ENCODE measurements at places on chromosomes 12 and 14. TPM values are rescaled to one million over a fixed set of nuclear protein-coding genes. Genes with fewer than 3 reads are reported as not detected.

DNA sequence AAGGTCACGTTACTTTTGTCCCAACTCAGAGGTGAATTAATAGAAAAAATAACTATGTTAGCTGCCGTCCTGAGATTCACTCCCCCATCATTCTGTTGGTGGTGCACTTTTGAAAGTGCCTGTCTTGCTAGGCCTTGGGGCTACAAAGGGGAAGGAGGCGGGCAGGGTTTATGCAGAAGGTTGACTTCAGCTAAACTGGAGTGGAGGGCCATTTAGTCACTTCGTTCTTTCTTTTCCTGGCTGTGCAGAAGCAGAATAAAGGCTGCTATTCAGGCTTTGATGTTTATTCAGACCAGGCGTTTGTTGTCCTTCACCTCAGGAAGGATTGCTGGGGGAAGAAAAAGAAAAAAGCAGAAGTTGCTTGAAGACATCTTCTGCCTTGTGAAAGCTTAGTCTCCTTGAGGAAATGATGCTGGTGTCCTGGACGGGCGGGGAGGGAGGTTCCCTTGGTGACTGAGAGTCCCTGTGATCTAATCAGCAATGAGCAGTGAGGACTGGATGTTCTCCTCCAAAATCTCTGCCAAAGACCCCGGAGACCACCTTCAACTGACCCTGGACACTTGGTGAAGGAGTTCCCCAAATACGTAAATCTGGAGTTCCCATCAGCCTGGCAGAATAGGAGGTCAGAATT, 4.0 kb downstream of the GLT1D1 start:
- DNase-seq, result no peak

The CALCOCO1 gene
- 186 TPM for total RNA-seq

DNA sequence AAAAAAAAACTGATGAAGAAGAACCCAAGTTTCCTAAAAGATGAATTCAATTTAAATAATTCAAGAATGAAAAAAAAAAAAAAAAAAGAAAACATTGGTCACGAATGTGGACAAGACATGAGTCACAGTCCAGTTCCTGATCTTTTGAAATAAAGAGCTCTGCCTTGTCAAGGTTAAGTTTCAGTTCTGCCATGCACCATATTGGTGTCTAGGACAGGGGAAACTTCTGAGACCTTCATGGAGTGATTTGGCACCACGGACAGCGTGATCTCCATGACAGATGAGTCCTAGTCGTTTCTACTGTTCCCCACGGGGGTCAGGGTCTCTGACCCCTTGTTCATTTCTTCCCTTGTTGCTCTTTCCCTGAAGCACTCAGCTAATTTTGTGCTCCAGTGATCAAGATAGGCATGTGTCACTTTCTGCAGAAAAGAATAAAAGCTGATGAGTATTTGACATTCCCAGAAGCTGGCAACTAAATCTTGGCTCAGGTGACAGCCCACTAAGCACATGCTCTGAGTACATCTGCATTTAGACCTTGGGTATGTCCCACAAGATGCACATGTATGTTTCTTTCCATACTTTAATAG, 1159.7 kb downstream of the BCL11B start:
- no peak for DNase-seq

DNA sequence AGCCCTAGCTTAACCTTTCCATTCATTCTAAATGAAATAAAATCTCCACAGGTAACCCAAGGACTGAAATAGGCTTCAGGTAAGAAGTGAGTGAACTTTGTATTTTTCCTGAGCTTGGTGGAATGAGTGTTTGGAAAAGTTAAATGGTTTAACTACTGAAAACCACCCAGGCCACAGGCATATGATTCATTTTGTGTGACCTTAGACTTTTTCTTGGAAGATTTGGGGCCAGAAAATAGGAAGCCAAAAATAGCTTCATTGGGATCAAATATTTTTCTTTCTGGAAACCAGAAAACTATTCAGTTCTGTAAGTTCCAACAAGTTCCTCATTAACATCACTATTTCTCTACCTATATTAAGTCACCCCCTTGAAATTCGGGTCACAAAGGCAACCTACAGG, 212.6 kb downstream of the PCNX1 start:
- DNase-seq, result no peak

The SLCO1A2 gene
- 3.8 TPM for total RNA-seq
